Activated B cell treated with CpG ODN at 0.5 μM for 24 hours (primary cell): ENCODE measurements at places on chromosomes 3 and 15.

DNA sequence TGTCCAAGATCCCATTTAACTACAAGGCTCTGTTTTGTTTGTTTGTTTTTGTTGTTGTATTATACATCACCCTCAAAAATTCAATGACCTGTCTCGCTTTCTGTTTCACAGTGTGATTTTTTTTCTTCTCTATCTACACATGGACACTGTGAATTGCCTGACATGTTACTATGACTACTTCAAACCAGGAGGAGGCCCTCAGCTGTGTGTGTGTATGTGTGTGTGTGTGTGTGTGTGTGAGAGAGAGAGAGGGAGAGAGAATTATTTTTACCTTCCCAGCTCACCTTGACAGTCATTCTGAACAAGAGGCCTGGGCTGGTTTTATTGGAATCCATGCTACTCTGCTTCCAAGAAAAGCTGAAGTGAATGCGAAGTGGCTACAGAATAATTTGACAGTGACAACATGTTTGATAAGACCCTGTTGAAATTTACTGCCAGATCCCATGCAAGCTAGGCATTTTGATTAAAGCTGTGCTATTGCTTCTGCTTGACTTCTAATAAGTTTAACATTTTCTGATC lies 841.4 kb downstream of the NSUN3 start:
- H3K4me3 ChIP-seq, result no peak overlapping the region
- H3K36me3 ChIP-seq, result no peaks in the 10 kb centered on the region
- DNase-seq, result no peak
- H3K4me1 ChIP-seq, result no peaks in the 10 kb centered on the region
- H3K27me3 ChIP-seq, result no peaks in the 10 kb centered on the region

DNA sequence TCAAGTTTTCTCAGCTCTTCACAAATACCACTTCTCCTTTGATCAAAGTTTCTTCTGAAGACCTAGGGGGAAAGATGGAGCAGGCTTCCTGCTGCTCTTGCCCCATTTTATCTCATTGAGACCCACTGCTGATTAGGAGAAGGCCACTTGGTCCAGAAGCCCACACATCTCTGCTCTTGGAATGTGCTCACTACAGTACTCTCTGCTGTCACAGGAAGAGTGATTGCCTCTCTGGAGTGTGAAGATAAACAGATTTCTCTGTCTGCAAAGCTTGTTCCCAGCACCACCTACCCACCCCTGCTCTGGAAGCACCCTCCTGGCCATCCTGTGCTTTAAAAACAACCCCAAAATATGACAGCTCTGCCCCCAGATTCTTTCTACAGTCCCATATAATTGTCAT lies 41.3 kb upstream of the PRTG start:
- no peak overlapping the region for H3K27ac ChIP-seq
- H3K4me3 ChIP-seq, result no peak overlapping the region
- no peaks in the 10 kb centered on the region for H3K36me3 ChIP-seq
- no peak for DNase-seq

DNA sequence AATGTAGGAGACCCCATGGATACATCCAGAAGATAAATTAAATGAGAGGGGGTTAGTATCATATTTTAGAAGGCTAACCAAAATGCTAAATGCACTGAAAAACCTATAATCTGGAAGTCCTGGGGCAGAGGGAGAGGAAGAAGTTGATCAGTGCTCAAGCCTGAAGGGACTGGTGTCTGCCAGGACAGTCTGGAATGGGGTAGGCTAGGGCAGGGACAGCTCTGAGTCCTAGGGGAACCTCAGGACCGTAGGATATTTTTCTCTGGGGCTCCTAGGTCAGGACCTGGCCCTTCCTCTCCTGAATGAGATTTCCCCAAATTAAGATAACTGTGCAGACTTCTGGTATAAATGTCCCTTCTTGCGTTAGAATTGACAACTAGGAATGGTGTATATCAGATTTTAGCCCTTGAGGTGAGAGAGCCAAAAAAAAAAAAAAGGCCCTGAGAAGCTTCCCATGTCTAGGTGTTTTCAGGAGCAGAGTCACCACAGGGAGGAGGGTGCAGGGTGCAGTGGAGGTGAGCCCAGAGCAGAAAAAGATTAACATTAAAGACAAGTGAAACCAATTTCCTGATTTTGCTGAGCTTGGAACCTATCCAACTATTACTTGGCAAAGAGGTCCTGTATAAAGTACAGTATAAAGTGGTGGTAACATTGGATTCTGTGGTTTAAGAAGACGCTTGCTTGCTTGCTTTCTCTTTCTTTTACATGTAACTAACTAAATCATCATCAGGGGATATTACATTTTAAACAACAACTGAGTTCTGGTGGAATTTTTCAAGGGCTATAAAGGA lies 63.5 kb downstream of the HACD2 start:
- H3K36me3 ChIP-seq, result peaks cover 61% of the 10 kb centered on the region
- peak overlapping the region; percentile 6 for H3K27ac ChIP-seq
- H3K27me3 ChIP-seq, result no peaks in the 10 kb centered on the region
- H3K4me1 ChIP-seq, result peaks cover 40% of the 10 kb centered on the region

DNA sequence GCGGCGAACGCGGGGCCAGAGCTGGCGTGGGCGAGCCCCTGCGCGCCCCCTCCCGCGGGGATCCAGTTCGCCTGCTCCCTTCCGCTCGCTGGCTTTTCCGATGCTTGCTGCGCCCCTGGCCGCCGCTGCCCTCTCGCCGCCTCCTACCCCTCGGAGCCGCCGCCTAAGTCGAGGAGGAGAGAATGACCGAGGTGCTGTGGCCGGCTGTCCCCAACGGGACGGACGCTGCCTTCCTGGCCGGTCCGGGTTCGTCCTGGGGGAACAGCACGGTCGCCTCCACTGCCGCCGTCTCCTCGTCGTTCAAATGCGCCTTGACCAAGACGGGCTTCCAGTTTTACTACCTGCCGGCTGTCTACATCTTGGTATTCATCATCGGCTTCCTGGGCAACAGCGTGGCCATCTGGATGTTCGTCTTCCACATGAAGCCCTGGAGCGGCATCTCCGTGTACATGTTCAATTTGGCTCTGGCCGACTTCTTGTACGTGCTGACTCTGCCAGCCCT lies 721 bp downstream of the P2RY1 start:
- peaks cover 26% of the 10 kb centered on the region for H3K27me3 ChIP-seq
- no peak overlapping the region for H3K27ac ChIP-seq
- no peaks in the 10 kb centered on the region for H3K36me3 ChIP-seq
- peak; percentile 16 for DNase-seq
- H3K4me3 ChIP-seq, result peak overlapping the region; percentile 69
- H3K4me1 ChIP-seq, result peaks cover 20% of the 10 kb centered on the region

GRCh38 chr3:102460579-102460978 lies 25.8 kb downstream of the ZPLD1 start:
- no peaks in the 10 kb centered on the region for H3K4me1 ChIP-seq
- no peak overlapping the region for H3K4me3 ChIP-seq
- no peak overlapping the region for H3K27ac ChIP-seq
- H3K36me3 ChIP-seq, result no peaks in the 10 kb centered on the region
- peaks cover 5% of the 10 kb centered on the region for H3K27me3 ChIP-seq
- DNase-seq, result no peak

DNA sequence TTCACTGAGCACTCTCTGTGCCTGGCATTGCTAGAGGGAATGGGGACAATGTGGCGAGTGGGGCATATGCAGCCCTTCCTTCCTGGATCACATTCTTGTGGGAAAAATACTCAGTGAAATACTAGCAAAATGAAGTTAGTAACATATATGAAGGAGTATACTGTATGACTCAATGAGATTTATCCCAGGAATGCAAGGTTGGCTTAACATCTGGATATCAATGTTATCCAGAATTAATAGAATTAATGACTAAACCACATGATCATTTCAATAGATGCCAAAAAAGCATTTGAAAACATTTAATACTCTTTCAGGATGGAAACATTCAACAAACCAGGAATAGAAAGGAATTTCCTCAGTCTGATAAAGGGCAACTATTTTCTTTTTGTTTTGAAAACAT lies 27.5 kb downstream of the AMOTL2 start:
- H3K36me3 ChIP-seq, result peaks cover 2% of the 10 kb centered on the region
- peaks cover 2% of the 10 kb centered on the region for H3K4me1 ChIP-seq
- DNase-seq, result no peak
- no peak overlapping the region for H3K27ac ChIP-seq
- no peaks in the 10 kb centered on the region for H3K27me3 ChIP-seq

DNA sequence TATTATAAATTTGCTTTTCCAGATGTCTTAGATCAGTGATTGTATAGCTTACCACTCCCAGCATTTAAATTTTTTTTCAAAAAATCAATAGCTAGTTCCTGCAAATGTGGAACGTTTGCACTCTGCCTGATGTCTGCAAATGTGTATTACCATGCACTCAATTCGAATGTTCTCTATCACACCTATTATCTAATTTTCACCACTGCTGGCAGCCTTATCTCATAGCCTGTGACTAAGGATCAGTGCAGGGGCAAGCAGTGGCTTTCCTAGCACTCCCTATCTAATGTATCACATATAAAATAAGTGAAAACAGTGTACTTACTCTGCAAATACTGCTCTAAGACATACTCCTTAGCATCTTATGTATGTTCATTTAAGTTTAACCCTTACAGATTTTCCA lies 196.3 kb upstream of the PLSCR5 start:
- no peak for DNase-seq
- H3K4me3 ChIP-seq, result no peak overlapping the region
- no peaks in the 10 kb centered on the region for H3K27me3 ChIP-seq
- no peaks in the 10 kb centered on the region for H3K36me3 ChIP-seq

- H3K27me3 ChIP-seq, result no peaks in the 10 kb centered on the region
- H3K4me1 ChIP-seq, result no peaks in the 10 kb centered on the region
- no peak for DNase-seq
- no peaks in the 10 kb centered on the region for H3K36me3 ChIP-seq
- H3K27ac ChIP-seq, result no peak overlapping the region
These were observed 31.0 kb upstream of the PTPRG start for GRCh38 chr3:61530355-61530754.
